ENCODE measurements at places on chromosomes 7 and 10.

DNA sequence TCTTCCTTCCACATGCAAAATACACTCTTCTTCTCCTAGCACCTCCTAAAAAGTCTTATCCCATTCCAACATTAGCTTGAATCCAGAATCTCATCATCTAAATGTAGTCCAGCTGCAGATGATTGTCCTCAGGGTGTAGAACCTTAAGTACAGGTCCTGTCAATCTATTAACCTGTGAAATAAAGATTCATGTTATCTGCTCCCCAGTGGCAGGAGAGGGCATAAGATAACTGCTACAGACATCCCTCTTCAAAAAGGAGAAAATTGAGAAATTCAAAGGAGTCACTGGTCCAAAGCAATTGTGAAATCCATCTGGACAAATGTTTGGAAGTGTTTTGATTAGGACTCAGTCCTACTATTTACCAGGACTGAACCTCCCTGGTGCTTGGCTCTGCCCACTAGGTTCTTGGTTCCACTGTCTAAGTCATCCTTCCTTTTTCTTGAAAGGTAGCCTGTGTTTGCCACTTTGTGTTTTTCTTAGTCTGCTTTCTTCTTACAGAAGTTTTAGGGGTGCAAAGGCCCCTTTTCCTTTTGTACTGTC is 96.2 kb downstream of the ADD3 start:
- DNase-seq = no peak

DNA sequence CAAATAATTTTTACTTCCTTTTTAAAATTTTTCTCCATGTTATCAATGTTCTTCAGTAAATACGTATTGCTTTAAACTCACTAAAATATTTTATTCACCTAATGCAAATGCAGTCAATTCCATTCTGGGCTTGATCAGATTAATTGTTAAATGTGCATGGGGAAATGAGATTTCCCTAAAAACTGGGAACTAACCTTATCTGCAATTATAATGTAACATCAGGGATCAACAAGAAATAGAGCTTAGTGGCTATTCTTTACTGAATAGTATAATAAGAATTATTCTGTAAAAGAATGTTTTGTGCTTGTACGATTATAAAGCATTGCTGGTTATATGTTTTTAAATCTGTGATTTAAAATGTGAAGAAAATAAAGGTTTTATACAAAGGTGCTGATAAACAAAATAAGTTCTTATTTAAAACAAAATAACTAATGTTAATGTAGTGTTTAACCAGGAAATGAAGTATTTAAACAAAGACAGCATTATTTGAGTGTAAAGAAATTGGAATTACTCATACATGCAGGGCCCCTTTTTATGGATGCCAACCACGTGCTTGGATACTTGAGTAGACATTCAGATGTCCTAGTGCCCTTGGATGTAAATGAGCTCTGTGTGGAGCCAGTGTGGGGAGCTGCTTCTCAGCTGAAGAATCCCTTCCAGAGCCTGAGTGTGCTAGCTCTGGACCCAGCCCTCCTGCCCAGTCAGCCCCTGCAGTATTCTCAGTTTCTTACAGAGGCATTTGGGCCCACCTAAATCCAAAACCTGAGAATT is 84.2 kb downstream of the REEP3 start:
- DNase-seq = no peak

DNA sequence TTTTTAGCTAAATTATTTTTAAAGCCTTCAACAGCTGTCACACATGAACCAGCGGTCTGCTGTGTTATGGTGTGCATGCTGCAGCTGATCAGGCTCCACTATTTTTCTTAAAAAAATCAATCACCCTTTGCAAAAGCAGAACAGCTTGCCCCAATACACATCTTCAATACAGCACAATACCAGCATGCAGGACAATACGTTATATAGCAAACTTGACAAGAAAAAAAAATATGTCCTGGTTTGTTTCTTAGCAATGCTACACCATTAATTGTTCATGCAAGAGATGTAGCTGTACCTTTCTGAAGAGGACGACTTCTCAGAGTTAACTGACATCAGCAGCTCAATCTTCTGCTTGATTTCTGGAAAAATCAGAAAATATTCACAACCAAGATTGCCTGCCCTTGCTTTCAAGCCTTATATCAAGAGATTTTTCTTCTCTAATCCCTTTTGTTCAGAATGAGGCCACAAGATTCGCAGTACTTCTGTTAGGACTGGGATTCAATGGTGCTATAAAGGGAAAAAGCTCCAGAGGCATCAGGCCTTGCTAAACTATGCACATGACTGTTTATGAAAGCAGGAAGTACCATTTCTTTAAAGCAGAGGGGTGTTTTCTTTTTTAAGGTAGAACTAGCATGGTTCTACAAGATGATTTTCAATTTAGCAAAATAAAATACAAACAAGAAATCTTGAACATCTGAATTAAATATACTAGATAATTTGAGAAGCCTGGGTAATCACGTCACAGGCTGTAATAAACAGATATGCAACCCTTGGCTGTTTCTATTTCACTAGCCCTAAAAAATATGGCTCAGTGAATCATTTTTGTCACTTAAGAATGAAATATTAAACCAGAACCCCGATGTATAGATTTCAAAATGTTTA is 120.0 kb downstream of the SRPK2 start:
- no peak for DNase-seq

GRCh38 chr10:103513380-103514060 is 20.0 kb downstream of the NEURL1 start:
- no peak for DNase-seq

GRCh38 chr10:35208949-35209613 is 82.4 kb downstream of the CREM start:
- no peak for DNase-seq

GRCh38 chr7:89623018-89623672 is 531.1 kb upstream of the STEAP1 start:
- DNase-seq = peak; percentile 59

DNA sequence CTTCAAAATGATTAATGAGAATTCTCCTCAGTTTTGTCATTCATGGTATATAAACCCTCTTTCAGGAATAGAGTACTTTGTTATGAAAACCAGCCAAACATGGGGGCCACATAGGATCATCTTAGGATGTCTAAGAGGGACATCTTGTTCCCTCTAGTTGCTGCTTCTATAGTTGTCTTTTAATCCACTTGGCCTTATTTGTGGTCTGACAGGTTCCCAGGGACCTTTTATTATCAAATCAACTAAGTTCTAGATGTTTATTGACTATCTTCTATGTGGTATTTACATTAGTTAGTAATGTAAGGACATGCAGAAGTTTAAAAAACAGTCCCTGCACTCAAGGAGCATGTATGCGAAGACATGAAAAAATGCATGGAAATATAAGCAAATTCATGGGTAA is 1.6 kb upstream of the ZC3HAV1 start:
- DNase-seq = no peak

DNA sequence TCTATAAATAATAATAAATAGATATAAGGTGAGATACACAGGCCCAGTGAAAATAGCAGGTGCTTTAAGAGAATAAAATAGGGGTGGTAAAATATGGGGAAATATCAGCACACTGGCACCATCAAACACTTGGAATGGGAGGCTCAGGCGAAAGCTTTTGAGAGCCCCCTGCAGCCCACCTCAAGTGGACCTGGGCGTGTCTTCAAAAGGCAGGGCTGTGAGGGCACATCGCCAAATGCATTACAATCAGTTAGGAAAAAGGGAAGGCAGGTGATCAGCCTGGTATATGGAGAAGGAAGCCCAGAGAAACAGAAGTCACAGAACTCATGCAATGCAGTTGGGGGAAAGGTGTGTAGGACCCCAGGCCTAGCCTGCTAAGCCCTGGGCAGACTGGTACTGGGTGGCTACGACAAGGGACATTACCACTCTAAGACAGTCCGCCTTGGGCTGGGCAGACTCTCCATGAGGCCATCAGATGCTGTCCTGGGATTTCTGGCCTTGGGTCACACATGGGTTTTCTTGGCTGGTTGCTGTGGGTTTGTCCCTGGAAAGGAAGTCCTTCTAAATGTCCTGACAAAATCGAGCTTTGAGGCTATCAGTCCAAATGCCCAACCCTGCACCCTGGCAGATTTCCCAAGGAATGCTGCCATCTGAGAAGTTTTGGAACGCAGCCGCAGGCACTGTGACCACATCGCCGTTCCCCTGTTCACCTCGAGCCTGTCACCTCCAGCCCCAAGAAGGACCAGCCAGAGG is 330.6 kb downstream of the GRID1 start:
- DNase-seq = no peak

GRCh38 chr7:129188892-129189660 is 643 bp downstream of the SMO start:
- peak; percentile 73 for DNase-seq

GRCh38 chr10:30215623-30216022 is 133.5 kb downstream of the MTPAP start:
- no peak for DNase-seq

GRCh38 chr7:42414941-42415505 is 178.0 kb upstream of the GLI3 start:
- DNase-seq = no peak

DNA sequence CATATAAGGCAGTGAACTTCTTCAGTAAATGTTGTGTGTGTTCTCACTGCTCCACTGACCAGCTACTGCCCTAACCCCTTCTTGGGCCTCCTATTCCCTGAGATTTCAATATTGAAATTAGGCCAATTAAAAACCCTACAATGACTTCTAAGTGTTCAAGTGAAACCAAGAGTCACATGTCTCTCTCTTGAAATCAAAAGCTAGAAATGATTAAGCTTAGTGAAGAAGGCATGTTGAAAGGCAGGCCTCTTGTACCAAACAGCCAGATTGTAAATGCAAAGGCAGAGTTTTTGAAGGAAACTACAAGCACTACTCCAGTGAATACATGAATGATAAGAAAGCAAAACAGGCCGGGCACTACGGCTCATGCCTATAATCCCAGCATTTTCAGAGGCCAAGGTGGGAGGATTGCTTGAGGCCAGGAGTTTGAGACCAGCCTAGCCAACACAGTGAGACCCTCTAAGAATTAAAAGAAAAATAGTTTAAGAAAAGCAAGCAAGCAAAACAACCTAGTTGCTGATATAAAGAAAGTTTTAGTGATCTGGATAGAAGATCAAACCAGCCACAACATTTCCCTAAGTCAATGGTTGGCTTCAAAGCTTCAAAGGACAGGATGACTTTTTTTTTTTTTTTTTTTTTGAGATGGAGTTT is 22.3 kb downstream of the BRAF start:
- DNase-seq = no peak

- no peak for DNase-seq
Measured at GRCh38 chr7:31892099-31892829, 177.9 kb downstream of the PDE1C start.

All from endodermal cell (in vitro differentiated cells).